Stimulated activated CD8-positive, alpha-beta memory T cell treated with anti-CD3 and anti-CD28 coated beads, Interleukin-15, amount 100 ng/mL, for 4 hours (primary cell): ENCODE measurements at places on chromosomes 11 and 22.

DNA sequence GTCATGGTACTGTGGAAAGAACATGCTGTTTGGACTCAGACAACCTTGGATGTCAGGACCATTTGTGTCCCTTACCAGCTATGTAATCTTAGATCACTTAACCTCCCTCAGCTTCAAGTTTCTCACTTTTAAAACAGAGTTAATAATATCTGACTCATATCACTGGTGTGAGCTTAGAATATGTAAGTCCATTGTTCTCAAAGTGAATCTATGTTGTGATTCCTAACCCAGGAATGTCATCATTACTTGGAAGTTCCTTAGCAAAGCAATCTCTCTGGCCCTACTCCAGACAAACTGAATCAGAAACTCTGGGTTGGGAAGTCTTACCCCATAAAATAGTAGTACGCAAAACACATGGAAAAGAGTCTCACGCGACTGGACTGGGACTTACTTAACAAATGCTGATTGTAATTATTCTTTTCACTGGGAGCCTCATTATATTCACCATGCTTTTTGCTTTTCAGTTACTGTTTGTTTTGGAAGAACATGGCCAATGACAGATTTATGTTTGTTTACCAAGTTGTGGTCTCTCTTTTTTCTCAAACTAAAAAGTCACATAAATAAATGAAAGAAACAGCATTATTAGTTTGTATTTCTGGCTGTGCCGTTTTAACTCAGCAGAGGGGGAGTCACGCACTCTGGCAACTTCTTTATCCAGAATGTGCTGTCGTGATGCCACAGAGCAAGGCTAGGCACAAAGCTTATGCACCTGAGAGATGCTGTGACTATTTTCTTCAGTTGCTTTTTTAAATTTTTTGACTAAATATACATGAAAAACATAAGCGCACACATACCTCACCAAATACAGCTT is 217.7 kb upstream of the CTSC start:
- no peak for DNase-seq

GRCh38 chr22:43481568-43482317 is 69.9 kb downstream of the MPPED1 start:
- no peak for DNase-seq

DNA sequence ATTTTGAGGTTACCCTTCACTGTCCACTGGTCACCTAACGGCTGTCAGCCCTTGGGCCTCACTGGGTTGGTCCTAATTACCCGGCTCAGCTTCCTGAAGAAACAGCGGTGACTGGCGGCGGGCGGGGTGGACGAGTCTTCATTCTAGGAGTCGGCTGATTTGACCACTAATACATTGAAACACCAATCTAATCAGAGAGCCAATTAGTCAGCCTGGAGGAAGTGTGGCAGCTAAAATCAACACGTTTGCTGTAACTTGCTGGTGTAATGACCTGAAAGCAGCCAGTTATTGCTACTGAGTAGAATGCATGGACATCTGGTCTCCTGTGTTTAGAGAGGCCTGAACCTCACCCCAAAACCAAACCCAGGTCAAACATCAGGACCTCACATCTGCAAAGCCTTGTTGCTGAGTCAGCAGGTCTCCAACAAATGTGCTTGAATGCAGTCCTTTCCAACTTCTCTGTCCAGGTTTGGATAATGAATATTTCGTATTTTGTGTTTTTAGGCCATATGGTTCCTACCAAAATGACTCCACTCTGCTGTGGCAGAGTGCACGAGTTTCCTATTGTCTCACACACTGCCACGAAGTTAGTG is 496.4 kb downstream of the BRD1 start:
- DNase-seq = no peak

GRCh38 chr11:4539603-4540219 is 5.3 kb upstream of the OR52M1 start:
- peak; percentile 6 for DNase-seq

- no peak for DNase-seq
Measured at GRCh38 chr11:57313788-57314135, 11.0 kb downstream of the TNKS1BP1 start.

- no peak for DNase-seq
Measured at GRCh38 chr22:17916226-17916889, 108.0 kb downstream of the MICAL3 start.

GRCh38 chr22:31343235-31344191 is 2.6 kb downstream of the PATZ1 start:
- no peak for DNase-seq

DNA sequence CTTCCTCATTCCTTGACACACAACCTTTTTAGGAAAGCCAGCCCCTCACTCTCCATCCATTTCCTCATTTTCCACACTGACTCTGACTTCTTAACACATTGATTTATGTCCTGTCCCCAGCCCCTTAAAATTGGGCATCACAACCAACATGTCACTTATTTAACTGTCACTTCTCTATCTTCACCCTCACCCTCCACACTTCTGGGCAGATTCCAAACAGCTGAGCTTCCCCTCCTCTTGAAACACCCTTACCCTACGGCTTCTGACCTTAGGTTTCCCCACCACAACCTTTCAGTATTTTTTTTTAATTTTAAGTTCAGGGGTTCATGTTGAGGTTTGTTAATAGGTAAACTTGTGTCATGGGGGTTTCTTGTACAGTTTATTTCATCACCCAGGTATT is 696.3 kb downstream of the DLG2 start:
- no peak for DNase-seq

DNA sequence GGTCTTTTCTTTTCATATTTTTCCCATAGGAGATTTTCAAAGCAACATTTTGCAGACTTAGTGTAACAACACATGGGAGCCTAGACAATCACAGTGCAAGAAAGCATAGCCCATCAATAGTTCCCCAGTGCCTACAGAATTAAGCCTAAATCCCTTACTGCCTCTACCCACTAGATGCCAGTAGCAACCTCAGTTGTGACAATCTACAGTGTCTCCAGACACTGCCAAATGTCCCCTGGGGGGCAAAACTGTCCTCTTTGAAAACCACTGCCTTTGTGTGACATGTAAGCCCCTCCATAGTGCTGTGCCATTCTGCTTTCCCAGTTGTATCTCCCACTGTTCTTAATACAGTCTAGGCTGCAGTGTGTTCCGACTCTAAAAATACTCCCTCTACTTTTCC is 1329.0 kb downstream of the LRRC4C start:
- no peak for DNase-seq

DNA sequence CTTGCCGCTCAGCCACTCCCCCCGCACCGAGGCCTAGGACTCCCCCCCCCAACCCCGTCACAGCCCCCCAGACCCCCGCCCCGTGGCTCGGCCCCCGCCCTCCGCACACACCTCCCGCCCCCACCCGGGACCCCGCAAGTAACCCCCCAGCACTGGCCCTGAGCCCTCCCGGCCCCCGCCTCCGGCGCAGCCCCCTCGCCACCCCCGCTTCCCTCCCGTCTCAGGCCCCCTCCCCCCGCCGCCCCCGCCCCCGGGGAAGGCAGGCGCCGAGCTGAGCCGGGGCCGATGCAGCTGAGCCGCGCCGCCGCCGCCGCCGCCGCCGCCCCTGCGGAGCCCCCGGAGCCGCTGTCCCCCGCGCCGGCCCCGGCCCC is 1.5 kb downstream of the SHANK3 start:
- DNase-seq = peak; percentile 11

- DNase-seq = peak; percentile 74
Measured at GRCh38 chr22:37607010-37607934, 1.4 kb upstream of the GGA1 start.

GRCh38 chr11:117859061-117859460 is 17.4 kb downstream of the FXYD6 start:
- DNase-seq = no peak

DNA sequence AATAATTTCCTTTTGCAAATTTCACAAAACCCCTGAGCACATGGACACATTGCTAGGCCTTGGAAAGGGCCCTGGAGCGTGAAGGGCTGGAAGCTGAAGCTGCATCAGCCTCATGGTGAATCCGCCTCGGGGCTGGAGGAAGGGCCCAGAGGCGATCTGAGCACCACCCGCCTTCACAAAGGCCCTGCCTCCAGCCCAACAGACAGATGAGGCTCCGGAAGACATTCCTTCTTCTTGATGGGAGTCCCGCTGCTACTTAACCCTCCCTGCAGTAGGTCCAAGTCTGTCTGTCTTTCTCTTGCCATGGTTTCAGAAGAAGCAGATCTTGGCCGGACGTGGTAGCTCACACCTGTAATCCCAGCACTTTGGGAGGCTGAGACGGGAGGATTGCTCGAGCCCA is 16.5 kb downstream of the ARRB1 start:
- no peak for DNase-seq

DNA sequence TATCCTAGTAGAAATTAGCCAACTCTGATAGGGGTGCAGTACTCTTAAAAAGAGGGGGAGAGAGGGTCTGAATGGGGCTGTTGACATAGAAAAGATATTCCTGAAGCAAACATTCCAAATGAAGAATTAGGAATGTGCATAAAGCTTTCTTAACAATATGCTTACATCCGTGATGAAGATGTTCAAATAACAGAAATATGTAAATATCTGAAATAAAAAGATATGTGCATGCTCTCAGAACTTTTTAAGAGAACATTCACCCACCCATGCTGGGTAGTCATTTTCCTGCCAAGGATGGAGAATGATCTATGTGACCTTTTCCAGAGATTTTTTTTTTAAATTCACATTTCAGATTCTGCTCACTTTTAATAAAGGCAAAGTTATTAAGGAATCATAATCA is 80.6 kb downstream of the GRIA4 start:
- no peak for DNase-seq

DNA sequence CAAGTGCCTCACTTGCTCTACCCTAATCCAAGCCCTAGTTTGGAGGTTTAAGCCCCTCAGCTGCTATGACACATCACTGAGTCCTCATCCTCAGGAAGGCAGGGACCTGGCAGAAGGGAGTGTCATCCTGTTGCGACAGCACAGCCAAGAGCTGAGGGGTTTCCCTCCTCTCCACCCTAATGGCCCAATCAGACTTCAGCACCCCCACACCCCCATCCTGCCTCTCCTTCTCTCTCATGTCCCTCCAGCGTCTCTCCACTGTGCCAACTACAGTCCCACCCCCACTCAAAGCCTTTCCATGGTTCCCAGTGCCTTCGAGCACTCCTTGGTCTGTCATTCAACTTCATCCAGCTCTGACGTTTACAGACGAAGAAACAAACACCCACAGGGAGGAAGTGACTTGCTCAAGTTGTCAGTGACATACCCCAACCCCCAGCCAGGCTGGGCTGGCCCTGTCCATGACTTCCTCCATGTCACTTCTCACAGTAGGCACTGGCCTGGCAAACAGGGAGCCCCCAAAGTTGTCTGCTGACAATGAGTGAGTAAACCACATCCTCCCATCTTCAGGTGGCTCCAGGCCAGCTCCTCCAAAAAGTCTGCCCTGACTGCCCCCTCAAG is 15.6 kb downstream of the ARAP1 start:
- DNase-seq = peak; percentile 48

GRCh38 chr22:38505541-38506117 is 482 bp downstream of the DDX17 start:
- DNase-seq = peak; percentile 21
